ENCODE measurements at places on chromosomes 4 and X. TPM values are rescaled to one million over a fixed set of nuclear protein-coding genes. Genes with fewer than 3 reads are reported as not detected.

ADH4 gene
- total RNA-seq: not detected

FAAH2 gene
- total RNA-seq: 0.89 TPM

TLR8 gene
- not detected for total RNA-seq

GPR119 gene
- total RNA-seq: not detected

TEX11 gene
- not detected for total RNA-seq

FRG2 gene
- not detected for total RNA-seq

STX18 gene
- 16.0 TPM for total RNA-seq
